Hematopoietic multipotent progenitor cell (in vitro differentiated cells): ENCODE measurements at places on chromosomes 1 and 21. TPM values are rescaled to one million over a fixed set of nuclear protein-coding genes. Genes with fewer than 3 reads are reported as not detected.

DNA sequence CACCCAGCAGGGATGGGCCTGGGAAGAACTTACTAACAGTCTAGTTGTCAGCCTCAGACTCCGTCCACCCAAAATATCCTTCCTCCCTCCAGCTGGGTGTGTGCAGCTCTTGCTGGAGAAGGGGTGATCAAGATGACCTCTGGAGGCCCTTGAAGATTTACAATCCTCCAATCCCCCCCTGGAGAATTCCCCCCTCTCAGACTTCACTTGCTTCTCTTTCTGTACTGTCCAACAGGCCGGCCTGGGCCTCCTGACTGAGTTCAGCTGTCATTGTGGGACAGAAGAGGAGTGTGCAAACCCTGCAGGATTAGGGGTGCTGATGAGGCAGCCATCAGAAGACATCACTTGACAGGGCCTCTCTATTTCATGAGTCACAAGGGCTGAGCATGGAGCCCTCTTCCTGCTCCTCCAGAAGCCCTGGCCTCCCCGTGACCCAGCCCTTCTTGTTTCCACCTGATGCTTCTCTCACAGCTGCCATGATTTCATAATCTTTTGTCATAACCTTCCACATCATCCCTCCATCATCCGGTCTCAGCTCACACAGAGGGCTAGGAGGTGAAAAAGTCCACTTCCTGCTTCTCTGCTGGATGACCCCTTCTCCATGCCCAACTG lies 17.5 kb upstream of the IGFN1 start:
- DNase-seq = no peak

Gene GIPC2
- 0.54 TPM for total RNA-seq

- no peak for DNase-seq
These were observed 262.9 kb downstream of the PLA2G4A start for GRCh38 chr1:187091666-187092065.

- DNase-seq = no peak
These were observed 12.7 kb downstream of the PAFAH2 start for GRCh38 chr1:25985171-25985570.

DNA sequence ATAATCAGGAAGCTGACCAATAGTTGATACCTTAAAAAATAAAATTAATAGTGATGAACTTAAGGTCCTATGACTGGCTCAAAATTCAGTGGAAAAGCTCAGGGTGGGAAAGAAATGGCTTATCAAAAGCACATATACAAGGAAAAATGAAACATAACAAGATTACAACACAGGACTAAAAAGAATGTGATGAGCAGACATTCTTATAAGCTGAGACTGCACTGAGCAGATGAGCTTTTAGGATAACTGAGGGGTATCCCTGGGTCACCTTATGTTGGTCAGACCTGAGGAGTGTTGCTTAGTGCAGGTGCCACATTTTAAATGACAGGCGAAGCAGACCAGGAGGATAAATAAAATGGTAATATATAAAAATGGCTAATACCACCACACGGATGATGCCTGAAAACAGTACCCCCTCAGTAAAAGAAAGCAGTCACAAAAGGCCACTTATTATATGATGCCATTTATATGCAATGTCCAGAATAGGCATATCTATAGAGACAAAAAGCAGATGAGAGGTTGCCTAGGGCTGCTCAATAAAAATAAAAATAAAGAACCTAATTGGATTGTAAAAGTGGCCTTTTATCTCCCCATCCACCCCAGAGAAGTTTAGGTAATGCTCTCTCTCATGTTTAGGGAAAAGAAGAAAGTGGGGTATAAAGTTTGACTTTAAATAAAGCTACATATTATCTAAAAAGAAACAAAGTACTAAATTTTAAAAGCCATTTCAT lies 163.9 kb downstream of the SLC45A1 start:
- no peak for DNase-seq

GRCh38 chr1:56309065-56309464 lies 270.3 kb downstream of the PLPP3 start:
- DNase-seq = no peak

Gene NT5C1A
- not detected for total RNA-seq

Gene RYR2
- total RNA-seq = not detected

Gene USH2A
- under 0.01 TPM for total RNA-seq

Gene SYT11
- 27.2 TPM for total RNA-seq

- no peak for DNase-seq
These were observed 43.0 kb upstream of the TRABD2B start for GRCh38 chr1:48040154-48040553.

Gene REN
- total RNA-seq = 8.3 TPM

DNA sequence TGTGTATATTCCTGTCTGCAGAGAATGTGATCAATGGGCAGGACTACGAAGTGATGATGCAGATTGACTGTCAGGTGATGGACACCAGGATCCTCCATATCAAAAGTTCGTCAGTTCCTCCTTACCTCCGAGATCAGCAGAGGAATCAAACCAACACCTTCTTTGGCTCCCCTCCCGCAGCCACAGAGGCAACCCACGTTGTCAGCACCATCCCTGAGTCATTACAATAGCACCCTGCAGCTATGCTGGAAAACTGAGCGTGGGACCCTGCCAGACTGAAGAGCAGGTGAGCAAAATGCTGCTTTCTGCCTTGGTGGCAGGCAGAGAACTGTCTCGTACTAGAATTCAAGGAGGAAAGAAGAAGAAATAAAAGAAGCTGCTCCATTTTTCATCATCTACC lies 65.2 kb downstream of the OLFML2B start:
- DNase-seq = no peak

Gene APOBEC4
- not detected for total RNA-seq

- no peak for DNase-seq
These were observed 78.7 kb upstream of the RUNX1 start for GRCh38 chr21:35127851-35128250.

GRCh38 chr1:44713321-44713781 lies 17.6 kb downstream of the RNU5D-1 start:
- no peak for DNase-seq

- peak; percentile 23 for DNase-seq
These were observed 34.8 kb downstream of the ZMYND12 start for GRCh38 chr1:42420911-42421585.

Gene AMY2B
- total RNA-seq = 7.3 TPM

DNA sequence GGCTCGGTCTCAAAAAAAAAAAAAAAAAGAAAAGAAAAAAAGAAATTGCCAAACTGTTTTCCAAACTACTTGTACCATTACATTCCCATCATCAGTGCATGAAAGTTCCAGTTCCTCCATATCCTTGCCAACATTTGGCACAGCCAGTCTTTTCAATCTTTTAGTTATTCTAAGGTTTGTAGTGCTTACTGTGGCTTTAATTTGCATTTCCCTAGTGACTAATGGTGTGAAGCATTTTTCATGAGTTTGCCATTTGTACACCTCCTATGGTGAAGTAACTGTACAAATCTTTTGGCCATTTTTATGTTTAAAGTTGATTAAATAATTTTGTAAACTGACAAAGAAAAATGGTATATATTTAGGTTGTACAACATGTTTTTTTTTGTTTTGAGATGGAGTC lies 70.7 kb downstream of the DEGS1 start:
- no peak for DNase-seq

- DNase-seq = no peak
These were observed 11.2 kb upstream of the ACBD6 start for GRCh38 chr1:180513531-180513930.

DNA sequence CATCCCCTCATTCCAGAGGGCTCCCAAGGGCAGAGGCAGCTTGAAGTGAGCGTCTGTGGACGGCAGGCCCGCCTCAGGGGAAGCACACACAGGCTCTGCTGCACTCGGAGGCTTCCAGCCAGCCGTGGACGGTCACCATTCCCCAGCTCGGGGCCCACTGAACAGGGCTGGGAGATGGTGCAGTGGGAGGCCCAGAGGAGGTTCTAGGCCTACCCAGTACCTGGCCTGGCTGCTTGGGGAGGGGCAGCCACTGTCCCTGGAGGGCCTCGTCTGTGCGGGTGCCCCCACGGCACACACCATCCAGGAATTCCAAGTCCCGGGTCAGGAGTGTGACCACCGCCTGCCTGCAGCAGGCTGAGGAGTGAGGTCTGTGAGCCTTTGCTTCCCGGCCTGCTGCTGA lies 80.4 kb downstream of the SIK1 start:
- DNase-seq = no peak

DNA sequence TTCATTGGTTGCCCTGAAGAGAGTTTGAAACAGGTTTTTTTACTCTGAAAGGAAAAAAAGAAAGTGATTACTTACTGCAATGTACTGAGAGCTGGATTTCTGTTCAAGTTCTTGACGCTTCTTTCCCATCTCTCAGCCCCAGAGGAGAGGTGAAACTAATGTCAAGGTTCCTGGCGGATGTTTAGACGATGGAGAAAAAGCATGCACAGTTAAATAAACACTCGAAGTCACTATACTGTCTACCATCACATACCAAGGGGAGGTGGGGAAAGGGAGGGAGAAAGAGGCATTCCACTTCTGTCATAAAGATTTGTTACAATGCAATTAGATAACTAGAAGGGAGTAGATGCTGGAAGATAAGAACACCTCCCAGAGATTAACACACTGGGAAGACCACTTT lies 177.0 kb upstream of the TNR start:
- no peak for DNase-seq

GRCh38 chr1:23167353-23168078 lies 1.1 kb downstream of the LUZP1 start:
- peak; percentile 52 for DNase-seq

Gene AMIGO1
- total RNA-seq = 1.1 TPM

DNA sequence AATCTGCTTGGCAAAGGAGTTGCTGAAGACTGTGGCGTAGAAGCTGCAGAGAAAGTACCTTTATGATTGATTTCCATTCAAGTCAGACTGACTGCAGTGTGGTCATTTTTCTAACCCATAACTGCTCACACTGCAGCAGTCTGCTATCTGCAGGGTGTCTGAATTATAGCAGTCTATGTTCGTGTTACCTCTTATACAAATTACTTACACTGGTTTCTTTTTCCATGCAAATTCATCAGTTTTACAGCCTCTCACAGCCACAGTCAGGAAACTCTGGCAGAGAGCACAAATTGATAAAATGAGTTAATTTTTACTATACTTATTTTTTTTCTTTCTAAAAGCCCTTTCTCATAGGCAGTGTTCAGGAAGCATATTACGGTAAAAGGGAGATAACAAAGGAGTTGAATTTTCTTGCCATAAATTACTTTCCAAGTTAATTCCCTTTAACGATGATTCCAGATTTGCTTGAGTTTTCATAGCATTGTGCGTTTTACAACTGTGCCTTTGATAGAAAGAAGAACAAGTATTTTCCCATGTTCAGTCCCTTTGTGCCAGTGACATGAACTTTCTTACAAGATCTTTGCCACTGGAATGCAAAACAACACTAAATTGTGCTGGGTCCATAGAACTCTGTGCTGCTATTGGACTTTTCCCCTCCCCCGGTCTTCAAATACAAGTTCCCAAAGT lies 261.5 kb downstream of the NFIA start:
- peak; percentile 17 for DNase-seq

GRCh38 chr1:234683861-234684632 lies 74.1 kb upstream of the IRF2BP2 start:
- DNase-seq = no peak

Gene SGIP1
- 2.2 TPM for total RNA-seq

DNA sequence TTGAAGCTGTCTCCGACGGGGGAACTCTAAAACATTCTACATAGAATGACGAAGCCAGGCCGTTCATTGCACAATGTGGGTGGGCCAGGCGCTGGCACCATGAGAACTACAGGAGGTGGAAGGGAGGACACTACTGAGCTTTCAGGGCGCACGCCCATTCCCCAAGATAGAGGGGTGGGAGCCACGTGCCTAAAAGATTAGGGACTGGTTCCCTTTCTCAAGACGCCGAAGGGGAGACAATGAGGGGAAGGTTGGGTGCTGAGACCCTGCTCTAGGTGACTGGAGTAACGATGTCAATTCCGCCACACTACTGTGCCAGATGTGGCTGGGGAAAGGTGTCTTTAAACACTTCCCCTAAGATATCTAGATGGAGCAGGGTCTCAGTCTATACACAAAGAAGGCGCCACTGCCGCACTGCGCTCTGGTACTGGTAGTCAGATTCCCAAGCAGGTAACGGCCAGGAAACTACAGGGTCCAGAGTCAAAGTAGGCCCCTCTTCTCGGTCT lies 782 bp downstream of the CSDE1 start:
- no peak for DNase-seq

Gene ADAMTSL4
- total RNA-seq = 10.5 TPM

- DNase-seq = no peak
These were observed 10.5 kb downstream of the CEP104 start for GRCh38 chr1:3846541-3846940.

Gene KCNJ15
- total RNA-seq = under 0.01 TPM

GRCh38 chr1:27301582-27302199 lies 20.3 kb upstream of the TMEM222 start:
- DNase-seq = no peak

Gene ZBTB37
- 6.5 TPM for total RNA-seq

DNA sequence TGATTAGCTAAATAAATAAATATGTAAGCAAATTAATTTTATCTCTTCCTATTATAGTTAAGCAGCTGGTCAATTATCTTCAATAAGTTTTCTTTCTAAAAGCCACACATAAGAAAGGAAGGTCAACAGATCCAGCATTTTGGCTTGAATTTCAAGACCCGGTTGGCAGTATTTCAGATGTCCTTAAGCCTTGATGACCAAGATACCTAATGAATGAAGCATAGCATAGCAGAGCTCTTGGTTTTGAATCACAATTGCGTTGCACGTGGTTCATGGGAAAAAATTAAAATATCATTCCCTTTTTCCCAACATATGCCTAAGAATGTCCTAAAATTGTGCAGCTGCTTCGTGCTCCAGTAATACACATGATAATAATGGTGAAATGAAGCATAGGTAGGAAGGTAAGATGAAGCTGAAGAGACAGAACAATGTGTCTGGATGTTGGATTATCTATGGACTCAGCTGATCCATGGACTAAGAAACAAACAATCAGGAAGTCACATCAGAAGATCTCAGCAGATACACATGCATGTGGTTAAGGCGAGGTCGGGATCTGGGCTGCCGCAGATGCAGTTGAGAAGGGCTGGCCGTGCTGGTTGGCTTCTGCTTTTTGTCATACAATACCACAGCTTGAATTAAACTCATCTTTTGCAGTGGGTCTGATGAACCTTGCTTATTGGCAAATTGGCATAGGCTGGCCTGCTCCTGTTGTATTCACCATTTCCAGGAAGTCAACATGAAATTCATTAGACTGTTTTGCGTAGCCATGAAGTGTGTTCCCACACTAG lies 284.9 kb upstream of the RUNX1 start:
- DNase-seq = no peak

GRCh38 chr1:166888373-166889111 lies 12.5 kb upstream of the TADA1 start:
- DNase-seq = no peak

Gene SH2D1B
- total RNA-seq = under 0.01 TPM

Gene HJV
- total RNA-seq = not detected
